Aorta (tissue), 5 donors: ENCODE measurements at places on chromosomes 4 and X.

- no peaks in the 10 kb centered on the region for H3K36me3 ChIP-seq
- no peak overlapping the region for H3K27ac ChIP-seq
- H3K4me3 ChIP-seq: no peak overlapping the region
Observed at GRCh38 chrX:23844502-23845138, 61.6 kb downstream of the SAT1 start.

DNA sequence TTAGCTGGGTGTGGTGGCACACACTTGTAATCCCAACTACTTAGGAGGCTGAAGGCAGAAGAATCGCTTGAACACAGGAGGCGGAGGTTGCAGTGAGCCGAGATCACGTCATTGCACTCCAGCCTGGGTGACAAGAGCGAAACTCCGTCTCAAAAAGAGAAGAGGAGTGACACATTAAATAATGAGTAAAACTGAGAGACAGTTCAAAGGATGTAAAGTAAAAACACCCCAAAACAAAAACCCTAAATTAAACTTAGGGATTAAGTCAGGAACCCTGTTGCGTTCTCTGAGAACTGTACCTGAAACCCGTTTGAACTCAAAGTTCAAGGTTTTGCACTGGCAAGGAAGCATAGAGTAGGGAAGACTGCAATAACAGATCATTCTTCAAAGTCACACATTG, 141.7 kb downstream of the BRWD3 start:
- DNase-seq: no peak
- no peaks in the 10 kb centered on the region for H3K27me3 ChIP-seq
- H3K36me3 ChIP-seq: no peaks in the 10 kb centered on the region
- H3K4me3 ChIP-seq: no peak overlapping the region
- H3K4me1 ChIP-seq: no peaks in the 10 kb centered on the region

DNA sequence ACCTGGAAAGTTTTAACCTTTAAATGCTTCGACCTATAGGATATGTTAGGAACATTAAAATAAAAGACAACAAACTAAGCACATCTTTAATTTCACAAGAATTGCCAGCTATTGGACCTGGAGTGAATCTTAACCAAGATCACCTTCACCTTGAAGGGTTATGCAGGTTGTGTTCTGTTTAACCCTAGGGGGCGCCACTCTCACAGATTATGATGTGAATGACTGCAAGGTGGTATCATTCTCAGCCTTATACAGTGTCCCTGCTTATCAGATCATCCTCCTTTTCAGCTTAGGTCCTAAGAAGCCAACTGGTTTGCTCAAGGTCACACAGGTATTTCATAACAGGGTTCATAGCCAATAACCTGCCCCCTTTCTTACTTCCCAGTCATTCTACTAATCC, 23.5 kb downstream of the INTS6L start:
- H3K4me3 ChIP-seq: no peak overlapping the region
- no peak overlapping the region for H3K27ac ChIP-seq
- no peaks in the 10 kb centered on the region for H3K36me3 ChIP-seq

DNA sequence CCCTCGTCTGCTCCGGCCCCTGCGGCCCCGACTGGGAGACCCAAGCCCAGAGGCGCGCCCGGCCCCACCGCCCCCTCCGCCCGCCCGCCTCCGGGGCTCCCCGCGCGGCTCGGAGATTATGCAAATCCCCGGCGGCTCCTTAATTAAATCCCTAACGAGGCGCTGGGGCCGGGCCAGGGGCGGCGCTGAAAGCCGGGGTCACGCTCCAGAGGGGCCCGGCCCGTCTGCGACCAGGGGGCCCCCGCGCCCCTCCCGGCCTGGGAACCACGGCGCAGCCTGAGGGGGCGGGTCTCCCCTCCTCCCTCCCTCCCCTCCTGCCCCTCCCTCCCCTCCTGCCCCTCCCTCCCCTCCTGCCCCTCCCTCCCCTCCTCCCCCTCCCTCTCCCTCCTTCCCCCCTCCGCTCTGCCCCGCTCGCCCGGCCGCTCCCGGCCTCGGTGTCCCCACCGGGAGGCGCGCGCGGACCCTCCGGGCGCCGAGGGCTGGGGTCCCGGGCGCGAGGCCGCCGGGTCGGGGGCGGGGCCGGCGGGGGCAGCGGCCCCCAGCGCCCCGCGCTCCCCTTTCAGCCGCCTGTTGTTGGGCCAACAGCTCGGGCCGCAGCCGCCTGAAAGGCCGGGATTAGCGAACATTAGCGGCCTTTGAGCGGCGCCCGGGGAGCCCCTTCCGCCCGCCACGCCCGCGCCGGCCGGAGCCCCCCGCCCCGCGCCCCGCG, 25.9 kb upstream of the FGFR3 start:
- H3K36me3 ChIP-seq: no peaks in the 10 kb centered on the region
- no peak overlapping the region for H3K27ac ChIP-seq
- H3K27me3 ChIP-seq: no peaks in the 10 kb centered on the region

DNA sequence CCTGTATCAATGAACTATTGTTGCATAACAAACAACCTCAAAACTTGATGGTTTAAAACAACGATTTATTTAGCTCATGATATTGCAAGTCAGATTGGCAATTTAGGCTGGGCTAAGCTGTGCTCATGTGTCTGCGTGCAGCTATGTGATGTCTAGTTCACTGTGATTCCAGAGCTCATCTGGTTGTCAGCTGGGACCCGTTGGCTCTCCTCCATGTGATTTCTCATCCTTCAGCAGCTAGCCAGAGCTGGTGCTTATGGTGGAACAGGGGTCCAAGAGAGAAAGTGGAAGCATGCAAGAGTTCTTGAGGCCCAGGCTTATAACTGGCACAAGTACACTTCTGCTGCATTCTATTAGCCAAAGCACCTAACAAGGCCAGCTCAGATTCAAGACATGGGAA, 28.8 kb upstream of the TRPC3 start:
- H3K27me3 ChIP-seq: no peaks in the 10 kb centered on the region
- H3K27ac ChIP-seq: no peak overlapping the region
- no peaks in the 10 kb centered on the region for H3K4me1 ChIP-seq
- H3K36me3 ChIP-seq: no peaks in the 10 kb centered on the region
- no peak overlapping the region for H3K4me3 ChIP-seq

DNA sequence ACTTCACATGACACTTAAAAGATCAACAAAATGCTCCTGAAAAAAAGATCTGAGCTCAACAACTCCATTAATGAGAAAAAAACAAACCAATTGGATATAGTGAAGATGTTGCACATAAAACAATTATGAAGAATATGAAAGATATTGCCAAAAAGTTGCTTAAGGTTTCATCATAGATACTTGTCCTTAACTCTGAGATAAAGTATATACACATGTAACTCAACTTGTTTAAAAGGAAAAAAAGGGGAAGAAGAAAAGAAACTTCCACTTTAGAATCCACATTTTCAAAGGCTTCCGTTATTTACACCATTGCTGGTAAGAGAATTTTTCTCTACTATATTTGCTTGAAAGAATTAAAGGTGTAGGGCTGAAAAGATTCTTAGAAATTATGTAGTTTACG, 2.7 kb downstream of the AFAP1 start:
- H3K36me3 ChIP-seq: no peaks in the 10 kb centered on the region
- no peak overlapping the region for H3K4me3 ChIP-seq

- DNase-seq: no peak
- H3K4me3 ChIP-seq: no peak overlapping the region
- H3K27me3 ChIP-seq: no peaks in the 10 kb centered on the region
- H3K36me3 ChIP-seq: no peaks in the 10 kb centered on the region
- H3K4me1 ChIP-seq: peaks cover 2% of the 10 kb centered on the region
Observed at GRCh38 chr4:168629566-168629965, 132.7 kb downstream of the PALLD start.

DNA sequence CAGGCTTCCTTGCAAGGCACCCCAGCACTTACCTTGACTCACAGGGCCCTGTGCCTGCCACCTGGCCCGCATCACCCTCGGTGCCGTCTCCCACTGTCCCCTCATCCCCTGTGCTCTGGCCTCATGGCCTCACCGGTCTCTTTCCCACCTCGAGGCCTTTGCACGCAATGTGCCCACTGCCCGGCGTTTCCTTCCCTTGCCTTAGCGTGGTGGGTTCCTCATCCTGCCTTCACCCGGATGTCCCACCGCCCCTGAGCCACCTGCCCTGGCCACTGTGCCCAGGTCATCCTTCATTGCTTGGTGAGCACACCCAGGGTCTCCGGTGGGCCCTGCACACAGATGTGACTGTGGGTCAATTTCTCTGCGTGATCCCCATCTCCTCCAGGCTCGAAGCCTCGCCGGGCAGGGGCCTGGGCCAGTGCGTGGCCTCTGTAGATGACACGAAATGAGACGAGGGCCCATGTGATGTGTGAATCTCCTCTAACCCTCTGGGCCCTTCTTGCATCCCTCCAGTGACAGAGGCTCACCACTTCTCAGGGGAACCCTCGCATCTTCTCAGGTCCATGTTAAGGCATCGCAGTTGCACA, 4.6 kb downstream of the HTRA3 start:
- no peak for DNase-seq
- H3K4me1 ChIP-seq: no peaks in the 10 kb centered on the region
- no peaks in the 10 kb centered on the region for H3K36me3 ChIP-seq
- H3K27ac ChIP-seq: no peak overlapping the region

- peak; percentile 51 for DNase-seq
- H3K4me1 ChIP-seq: peaks cover 3% of the 10 kb centered on the region
- no peak overlapping the region for H3K4me3 ChIP-seq
- H3K27ac ChIP-seq: no peak overlapping the region
Observed at GRCh38 chr4:128571747-128572146, 237.8 kb upstream of the JADE1 start.

- no peak overlapping the region for H3K27ac ChIP-seq
- H3K4me3 ChIP-seq: no peak overlapping the region
- DNase-seq: no peak
- no peaks in the 10 kb centered on the region for H3K27me3 ChIP-seq
- no peaks in the 10 kb centered on the region for H3K36me3 ChIP-seq
Observed at GRCh38 chr4:165612936-165613335, 234.1 kb downstream of the CPE start.

GRCh38 chr4:122285285-122285684, 93.5 kb upstream of the ADAD1 start:
- DNase-seq: no peak
- H3K27ac ChIP-seq: no peak overlapping the region
- no peaks in the 10 kb centered on the region for H3K36me3 ChIP-seq
- H3K27me3 ChIP-seq: no peaks in the 10 kb centered on the region

GRCh38 chrX:49230500-49231232, 2.5 kb downstream of the CACNA1F start:
- no peaks in the 10 kb centered on the region for H3K36me3 ChIP-seq
- no peaks in the 10 kb centered on the region for H3K4me1 ChIP-seq
- no peak overlapping the region for H3K27ac ChIP-seq
- no peak overlapping the region for H3K4me3 ChIP-seq
- H3K27me3 ChIP-seq: no peaks in the 10 kb centered on the region
- DNase-seq: peak; percentile 83

- no peak for DNase-seq
- H3K36me3 ChIP-seq: no peaks in the 10 kb centered on the region
- H3K27ac ChIP-seq: no peak overlapping the region
- no peak overlapping the region for H3K4me3 ChIP-seq
- no peaks in the 10 kb centered on the region for H3K27me3 ChIP-seq
Observed at GRCh38 chr4:47465004-47465403, 1.5 kb upstream of the COMMD8 start.

- H3K4me3 ChIP-seq: peak overlapping the region; percentile 41
- no peak for DNase-seq
- peaks cover 9% of the 10 kb centered on the region for H3K4me1 ChIP-seq
- peak overlapping the region; percentile 19 for H3K27ac ChIP-seq
Observed at GRCh38 chr4:101306225-101306624, 41.1 kb downstream of the PPP3CA start.

DNA sequence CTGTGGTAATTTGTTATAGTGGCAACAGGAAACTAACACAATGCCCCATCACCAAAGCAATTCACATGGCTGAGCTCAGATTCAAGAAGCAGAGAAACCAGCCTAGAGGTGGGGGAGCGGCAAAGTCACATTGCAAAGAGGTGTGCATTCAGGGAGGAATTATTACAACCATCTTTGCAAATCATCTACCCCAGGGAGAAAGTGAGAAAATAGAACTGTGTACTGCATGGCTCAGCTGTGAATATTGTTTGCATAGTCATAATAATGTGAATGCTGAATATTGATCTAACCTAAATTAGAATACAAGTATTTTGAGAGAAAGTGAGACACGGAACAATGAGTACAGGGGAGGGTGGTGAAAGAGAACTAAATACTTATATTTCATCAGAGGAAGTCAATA, 387.9 kb downstream of the BCOR start:
- H3K27ac ChIP-seq: no peak overlapping the region
- no peak overlapping the region for H3K4me3 ChIP-seq
- no peaks in the 10 kb centered on the region for H3K27me3 ChIP-seq
- no peaks in the 10 kb centered on the region for H3K4me1 ChIP-seq
- no peak for DNase-seq
- no peaks in the 10 kb centered on the region for H3K36me3 ChIP-seq

DNA sequence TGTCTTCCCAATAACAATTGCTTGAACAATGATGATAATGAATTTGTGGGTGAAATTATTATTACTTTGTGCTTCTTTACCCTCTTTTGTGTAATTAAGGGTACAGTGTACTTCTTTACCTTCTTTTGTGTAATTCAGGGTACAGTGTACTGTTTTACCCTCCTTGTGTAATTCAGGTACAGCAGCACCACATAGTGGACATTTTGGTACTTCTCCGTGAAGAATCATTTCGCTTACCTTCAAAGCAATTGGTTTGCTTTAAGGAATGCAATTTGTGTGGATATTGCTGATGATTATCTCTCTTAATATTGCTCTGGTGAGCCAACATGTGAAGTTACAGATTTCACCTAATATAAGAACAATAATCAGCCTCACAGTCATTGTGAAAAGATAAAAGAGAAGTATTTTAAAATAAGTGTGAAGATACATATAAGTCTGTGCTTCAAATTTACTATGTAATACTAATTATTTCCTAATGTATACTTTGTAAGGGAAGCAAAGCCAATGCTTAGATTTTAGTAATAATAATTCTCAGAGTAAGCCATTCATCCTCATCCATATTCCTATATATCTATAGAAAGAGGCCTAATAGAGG, 27.2 kb upstream of the SEC24B start:
- no peak for DNase-seq
- no peak overlapping the region for H3K27ac ChIP-seq
- H3K27me3 ChIP-seq: no peaks in the 10 kb centered on the region
- H3K4me1 ChIP-seq: no peaks in the 10 kb centered on the region
- H3K4me3 ChIP-seq: no peak overlapping the region

- no peak overlapping the region for H3K4me3 ChIP-seq
- no peak for DNase-seq
- peaks cover 4% of the 10 kb centered on the region for H3K4me1 ChIP-seq
- H3K27ac ChIP-seq: no peak overlapping the region
- peaks cover 2% of the 10 kb centered on the region for H3K36me3 ChIP-seq
Observed at GRCh38 chr4:145779319-145779801, 99.4 kb downstream of the C4orf51 start.

DNA sequence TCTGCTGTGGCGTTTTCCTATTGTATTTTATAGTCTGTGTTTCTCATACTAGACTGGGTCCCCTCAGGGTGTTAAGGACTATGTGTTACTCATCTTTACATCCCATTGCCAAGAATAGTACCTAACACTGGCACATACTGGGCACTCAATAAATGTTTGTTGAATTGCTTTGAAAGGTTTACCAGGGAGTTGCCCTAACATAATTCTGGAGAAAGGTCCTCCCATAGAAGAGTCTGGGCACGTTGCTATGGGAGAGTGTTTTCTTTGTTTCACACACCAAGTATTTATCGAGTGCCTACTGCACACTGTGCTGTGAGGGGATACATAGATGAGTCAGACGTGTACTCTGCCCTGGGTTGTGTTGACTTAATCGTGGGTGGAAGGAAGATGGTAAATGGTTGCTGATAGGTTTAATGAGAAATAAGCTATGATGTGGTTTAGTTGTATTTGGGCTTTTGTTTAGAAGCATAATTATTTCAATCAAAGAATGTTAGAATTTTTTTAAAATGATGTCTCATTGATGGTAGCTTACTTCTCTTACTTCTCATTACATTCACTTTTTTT, 42.9 kb downstream of the AFF1 start:
- H3K4me3 ChIP-seq: no peak overlapping the region
- no peak for DNase-seq
- H3K36me3 ChIP-seq: no peaks in the 10 kb centered on the region
- no peaks in the 10 kb centered on the region for H3K27me3 ChIP-seq
- no peak overlapping the region for H3K27ac ChIP-seq
